Hematopoietic multipotent progenitor cell treated with erythropoietin and hydrocortisone succinate and interleukin-3 and kit ligand, for 17 days (in vitro differentiated cells): ENCODE measurements at places on chromosomes 7 and 10.

DNA sequence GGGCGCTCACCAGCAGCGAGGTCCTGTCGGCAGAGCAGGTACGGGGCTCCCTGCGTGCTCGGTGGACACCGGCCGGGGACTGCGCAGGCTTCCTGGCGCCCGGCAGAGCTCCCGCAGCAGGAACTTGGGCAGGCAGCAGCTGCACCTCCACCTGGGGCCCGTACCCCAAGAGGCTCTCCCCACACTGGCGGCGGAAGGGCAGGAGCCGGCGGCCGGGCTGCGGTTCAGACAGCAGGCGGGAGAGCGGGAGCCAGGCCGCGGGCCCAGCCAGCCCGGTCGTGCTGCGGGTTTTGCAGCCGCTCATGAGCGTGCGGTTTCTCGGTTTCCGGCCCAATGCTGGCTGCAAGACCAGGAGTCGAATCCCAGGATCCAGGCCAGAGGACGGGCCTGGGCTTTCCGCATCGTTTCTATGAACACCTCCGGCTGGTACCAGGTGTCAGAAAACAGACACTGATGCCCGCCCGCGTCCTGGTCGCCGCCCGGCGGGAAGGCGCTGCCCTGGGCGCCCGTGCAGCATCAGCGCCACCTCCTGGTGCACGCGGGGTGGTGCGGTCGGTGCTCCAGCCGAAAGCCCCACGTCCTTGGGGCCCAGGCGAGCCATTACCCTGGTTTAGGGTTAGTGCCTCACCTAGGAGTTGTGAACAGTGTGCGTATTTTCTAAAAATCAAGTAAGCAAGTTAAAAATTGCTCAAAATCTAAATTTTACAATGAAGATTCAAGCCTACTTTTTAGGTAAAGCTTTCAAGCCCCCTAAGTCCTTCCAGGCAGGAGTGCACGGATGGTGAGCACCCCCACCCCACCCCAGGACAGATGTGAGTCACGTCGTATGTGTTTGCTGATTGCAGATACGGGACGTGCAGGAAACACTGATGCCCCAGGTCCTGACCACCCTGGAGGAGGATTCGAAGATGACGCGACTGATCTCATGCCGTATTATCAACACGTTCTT lies 47.4 kb upstream of the PRKAR1B start:
- no peak for DNase-seq

GRCh38 chr7:56250135-56250534 lies 133.9 kb upstream of the NUPR2 start:
- no peak for DNase-seq

DNA sequence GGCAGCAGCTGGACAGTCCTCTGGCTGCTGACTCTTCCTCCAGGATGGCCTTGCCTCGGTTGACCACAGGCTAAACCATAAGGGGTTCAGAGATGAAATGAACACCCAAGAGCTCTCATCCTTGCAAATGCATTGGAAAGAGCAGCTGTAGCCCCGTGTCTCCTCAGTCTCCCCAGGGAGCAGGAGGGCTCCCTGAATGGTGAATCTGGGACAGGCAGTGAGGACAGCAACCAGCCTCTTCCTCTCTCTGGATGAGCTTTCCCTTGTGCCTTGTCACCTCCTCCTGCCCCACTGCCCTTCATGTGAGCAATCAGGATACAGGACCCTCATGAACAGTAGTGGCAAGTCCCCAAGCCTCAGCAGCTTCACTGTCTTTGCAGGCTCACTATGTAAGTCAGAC lies 23.9 kb upstream of the GDF10 start:
- no peak for DNase-seq

DNA sequence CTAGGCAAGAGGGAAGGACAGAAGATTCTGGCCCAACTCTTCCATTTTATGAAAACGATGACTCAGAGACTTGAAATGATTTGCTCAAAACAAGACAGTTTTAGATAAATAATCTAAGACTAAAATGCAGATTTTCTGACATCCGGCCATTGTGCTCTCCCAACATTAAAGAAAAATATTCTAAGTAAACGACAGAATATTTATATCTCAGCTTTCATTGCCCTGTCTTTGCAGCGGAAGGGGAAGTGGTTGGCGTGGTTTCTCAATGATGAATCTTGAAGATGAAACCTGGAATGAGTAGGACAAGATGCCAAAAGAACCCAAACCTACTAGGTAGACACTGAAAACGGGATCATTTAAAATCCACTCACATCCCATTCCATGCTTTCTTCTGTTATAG lies 28.9 kb upstream of the NPY start:
- DNase-seq: no peak

DNA sequence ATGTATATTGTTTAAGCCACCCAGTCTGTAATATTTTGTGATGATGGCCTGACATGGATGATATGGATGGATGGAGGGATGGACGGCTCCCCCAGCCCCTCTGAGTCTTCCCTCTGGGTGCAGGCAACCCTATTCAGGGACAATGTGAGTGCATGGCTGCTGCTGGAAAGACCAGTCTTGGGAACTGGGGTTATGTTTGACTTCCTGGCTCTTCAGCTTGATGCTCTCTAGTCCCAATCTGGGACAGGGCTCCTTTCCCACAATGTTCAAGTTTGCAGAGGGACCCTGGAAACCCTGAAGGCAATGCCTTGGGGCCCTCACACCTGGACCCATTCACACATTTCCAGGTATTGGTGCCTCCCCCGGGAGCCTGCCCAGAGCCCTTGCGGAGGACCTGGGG lies 52.3 kb upstream of the RET start:
- no peak for DNase-seq

GRCh38 chr10:81108516-81109199 lies 571.0 kb downstream of the SH2D4B start:
- no peak for DNase-seq

GRCh38 chr7:134031835-134032617 lies 95.1 kb upstream of the LRGUK start:
- no peak for DNase-seq

- no peak for DNase-seq
These were observed 92.1 kb downstream of the SIRT1 start for GRCh38 chr10:67976292-67977245.

DNA sequence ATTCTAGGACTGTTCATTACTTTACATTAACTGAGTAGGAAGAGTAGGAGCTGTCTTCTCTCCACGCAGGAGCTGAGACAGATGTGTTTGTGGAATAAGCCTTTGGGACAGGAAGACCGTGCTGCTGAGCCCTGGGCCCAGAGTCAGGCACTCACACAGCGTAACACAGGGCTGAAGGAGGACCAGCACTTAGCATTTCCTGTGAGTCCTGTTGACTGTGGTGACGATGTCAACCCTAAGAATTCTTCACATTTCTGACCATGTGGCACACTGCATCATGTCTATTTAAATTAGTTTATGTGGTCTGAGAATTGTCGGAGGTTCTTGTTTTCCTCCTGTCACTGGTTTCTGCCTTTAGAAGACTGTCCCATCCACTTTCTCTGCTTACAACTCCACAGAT lies 117.2 kb downstream of the PIP4K2A start:
- no peak for DNase-seq

- DNase-seq: peak; percentile 57
These were observed 23.5 kb downstream of the ABLIM1 start for GRCh38 chr10:114634609-114634979.

- no peak for DNase-seq
These were observed 94.1 kb downstream of the NRG3 start for GRCh38 chr10:81969136-81969535.
